ENCODE measurements at places on chromosomes 12 and 14.

GRCh38 chr14:36502558-36503508, 17.2 kb downstream of the NKX2-1 start:
- DNase-seq, result no peak

DNA sequence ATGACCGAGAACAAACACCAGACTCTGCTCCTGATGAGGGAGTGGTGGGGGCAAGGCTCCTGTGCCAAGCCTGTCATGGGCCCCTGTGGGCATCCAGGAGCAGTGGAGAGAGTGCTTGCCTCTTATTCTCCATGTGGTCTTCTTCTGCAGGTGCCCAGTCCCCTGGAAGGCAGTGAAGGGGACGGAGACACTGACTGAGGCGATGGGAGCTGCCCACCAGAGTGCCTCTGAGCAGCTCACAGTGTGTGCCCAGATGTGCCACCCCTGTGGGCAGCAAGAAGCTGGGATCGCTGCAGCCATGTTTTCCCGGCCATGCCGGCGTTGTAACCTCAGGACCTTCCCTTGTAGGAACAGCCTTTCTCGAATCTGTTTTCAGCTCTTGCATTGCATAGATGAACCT, 6.4 kb upstream of the EP400 start:
- DNase-seq, result no peak

GRCh38 chr12:29552324-29552927, 54.9 kb upstream of the OVCH1 start:
- DNase-seq, result peak; percentile 29

DNA sequence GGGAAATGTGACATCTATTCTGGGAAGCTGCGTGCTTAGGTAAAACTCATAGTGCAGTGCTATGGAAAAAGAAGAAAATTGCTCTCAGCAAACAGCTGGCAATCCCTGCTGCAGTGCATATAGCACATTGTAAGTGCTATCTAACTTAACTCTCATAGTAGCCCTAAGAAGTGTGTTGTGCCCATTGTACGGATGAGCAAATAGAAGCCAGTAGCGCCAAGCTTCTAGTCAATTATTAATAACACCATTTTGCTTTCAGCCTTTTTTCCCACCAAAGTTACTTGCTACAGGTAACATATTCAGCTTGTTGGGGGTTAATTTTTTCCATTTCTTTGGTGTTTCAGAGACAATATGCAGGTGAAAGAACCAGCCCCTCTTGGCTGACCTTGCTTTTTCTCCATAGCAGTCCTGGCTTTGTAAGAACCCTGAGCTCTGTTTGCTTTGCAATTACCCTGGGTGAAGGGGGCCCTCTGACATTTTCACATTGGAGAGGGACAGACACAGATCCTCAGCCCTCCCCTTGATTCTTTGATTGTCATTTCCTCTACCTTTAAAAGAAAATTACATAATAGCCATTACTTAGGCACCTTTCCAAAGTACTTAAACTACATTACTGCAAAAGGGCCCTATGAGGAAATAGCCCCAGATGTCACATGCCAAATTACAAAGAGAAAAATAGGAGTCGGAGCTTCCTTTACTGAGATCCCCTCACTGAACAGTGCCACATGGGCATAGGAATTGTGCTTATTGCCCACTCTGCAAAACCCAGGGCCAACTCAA, 576.2 kb upstream of the TBX3 start:
- DNase-seq, result no peak

GRCh38 chr12:116892349-116893140, 11.3 kb upstream of the HRK start:
- no peak for DNase-seq

GRCh38 chr12:94208622-94208966, 60.2 kb downstream of the PLXNC1 start:
- no peak for DNase-seq

DNA sequence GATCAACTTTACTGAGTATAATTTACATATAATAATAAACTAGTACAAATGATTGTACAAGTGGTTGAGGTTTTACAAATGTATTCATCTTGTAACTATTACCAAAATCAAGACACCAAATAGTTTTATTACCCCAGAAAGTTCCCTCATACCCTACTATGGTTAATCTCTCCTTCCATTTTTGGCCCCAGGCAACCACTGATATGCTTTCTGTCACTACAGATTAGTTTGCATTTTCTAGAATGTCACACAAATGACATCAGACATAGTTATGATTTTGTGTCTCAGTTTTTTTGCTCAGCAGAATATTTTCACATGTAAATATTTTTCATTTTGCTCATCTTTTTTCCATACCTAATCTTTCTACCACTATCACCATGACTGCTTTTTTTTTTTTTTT, 49.1 kb downstream of the TMX1 start:
- DNase-seq, result no peak

Data from pulmonary artery endothelial cell (primary cell).